ENCODE measurements at places on chromosomes 11 and 22.

DNA sequence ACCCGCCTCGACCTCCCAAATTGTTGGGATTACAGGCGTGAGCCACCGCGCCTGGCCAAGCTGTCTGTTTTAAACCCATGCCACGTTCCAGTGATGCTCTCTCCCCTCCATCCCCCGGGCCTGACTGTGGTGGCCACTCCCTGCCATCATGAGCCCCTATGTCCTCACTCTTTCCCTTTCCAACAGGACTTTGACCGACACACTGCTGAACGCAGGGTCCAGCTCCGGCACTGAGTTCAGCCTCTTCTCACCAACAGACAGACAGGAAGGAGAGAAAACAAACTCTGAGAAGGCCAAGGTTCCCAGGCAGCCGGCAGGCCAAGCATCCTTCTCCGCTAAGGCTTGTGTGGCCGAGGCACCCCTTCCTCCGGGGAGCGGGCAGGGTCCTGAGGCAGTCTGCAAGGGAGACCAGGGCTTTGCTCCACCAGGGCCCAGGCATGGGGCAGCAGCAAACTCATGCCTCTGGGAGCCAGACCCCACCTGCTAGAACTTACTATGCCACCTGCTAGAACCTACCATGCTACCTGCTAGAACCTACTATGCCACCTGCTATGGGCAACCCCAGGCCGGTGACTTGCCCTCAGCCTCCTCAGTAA lies 152.7 kb downstream of the CRYBB2 start:
- no peak for DNase-seq

GRCh38 chr11:44104481-44105294 lies 9.2 kb downstream of the EXT2 start:
- DNase-seq, result no peak

GRCh38 chr11:62883673-62884072 lies 3.0 kb downstream of the SLC3A2 start:
- no peak for DNase-seq

DNA sequence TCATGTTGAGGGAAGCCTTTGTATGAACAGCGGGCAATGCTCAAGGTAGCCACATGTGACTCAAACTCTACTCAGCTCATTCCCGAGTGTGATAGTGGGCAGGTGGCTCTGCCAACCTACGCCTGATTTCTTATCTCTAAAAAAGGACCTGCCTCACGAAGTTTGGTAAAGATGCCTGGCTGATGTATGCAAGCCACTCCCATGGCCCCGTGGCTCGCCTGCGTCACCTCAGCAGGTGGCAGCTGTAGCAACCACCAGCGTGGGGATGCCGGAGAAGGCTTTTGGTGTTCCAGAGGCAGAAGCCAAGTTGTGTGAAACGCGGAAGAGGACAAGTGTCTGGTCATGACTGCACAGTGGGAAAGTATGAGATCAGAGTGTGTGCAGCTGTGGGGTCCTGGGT lies 5.4 kb downstream of the FADS2 start:
- no peak for DNase-seq

GRCh38 chr22:32800994-32801536 lies 440 bp upstream of the TIMP3 start:
- no peak for DNase-seq

- no peak for DNase-seq
These were observed 32.5 kb upstream of the ATXN10 start for GRCh38 chr22:45638834-45639746.

GRCh38 chr11:130478204-130478701 lies 29.8 kb downstream of the ADAMTS15 start:
- DNase-seq, result no peak

DNA sequence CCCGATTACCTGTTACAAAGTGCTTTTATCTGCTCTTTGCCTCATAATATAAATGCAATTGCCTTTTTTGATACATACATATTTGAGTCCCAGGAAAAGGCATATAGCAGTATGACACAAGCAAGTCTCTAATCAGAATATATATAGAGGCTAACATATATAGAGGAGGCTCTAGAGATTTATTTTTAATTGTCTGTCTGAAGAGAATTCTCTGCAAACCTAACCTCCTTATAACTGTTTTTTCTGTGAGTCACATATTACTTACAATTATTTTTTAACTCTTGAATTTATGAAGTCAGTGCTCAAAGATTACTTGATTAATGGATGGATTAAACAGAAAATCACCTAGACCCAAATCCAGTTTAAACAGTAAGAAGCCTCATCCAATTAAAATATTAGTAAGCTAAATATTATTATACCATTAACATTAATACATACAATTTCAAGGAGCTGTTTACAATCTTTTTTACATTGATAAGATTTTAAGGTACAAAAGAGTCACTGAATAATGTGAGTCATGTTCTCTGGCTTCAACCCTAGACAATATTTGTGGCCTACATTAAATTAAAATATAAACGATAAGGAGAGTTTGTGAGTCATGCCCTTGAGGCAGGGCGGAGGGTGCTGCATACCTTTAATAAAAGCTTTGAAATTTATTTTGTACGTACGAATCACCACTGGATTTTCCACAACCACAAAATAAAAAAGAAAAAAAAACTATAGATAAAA lies 19.2 kb upstream of the MMP13 start:
- no peak for DNase-seq

GRCh38 chr11:24543771-24544170 lies 46.9 kb downstream of the LUZP2 start:
- no peak for DNase-seq

DNA sequence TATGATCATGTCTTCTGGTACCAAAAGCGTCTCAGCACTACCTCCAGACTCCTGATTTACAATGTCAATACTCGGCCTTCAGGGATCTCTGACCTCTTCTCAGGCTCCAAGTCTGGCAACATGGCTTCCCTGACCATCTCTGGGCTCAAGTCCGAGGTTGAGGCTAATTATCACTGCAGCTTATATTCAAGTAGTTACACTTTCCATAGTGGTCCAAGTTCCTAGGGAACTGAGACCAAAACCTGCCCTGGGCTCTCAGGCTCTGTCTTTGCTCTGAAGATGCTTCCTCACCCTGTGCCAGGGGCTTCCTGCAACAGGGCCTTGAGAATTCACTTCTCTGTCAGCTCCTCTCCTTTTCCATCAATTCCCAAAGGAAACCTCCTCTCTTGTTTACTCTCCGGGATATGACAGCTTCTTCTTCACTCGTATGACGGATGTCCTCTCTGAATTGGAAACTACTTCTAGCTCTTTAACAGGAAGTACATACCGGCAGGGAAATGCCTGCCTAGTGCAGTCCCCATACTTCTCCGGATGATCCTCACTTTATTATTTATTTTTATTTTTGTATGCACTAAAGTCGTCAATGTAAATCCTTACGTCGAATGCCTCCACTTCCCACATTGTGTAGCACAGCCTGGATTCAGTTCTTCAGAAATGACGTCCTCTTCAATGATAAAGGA lies 29.6 kb upstream of the PRAME start:
- no peak for DNase-seq

DNA sequence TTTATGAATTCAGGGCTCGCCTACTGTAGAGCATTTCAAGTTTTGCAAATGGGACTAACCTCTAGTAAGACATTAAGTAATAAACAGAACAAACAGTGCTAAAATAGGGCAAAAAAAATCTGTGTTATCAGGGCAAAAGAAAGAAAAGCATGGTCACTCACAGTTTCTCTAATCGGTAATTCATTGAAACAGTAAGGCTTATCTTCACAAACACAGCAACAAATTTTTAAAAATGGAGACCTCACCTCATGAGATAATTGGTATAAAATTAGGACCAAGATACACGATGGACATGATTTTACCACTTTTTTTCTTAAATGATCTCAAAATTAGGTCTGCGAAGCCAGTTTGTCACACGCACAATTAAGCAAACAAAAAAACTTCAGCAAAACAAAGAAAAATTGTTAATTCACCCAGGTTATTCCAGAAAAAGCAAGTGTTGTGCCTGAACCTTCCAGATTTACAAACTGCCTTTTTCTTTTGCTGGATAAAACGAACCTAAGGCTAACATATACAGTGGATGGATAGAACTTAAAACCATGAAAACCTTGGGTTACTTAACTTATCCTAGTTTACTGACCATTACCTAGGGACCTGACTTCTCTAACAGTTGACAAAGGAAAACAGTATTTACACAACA lies 1.4 kb downstream of the TMEM123 start:
- no peak for DNase-seq

GRCh38 chr11:92765082-92765840 lies 204.2 kb upstream of the MTNR1B start:
- DNase-seq, result no peak
